ENCODE measurements at places on chromosomes 5 and 9.

GRCh38 chr9:21336457-21336856 lies 1.3 kb upstream of the KLHL9 start:
- DNase-seq: no peak

- no peak for DNase-seq
These were observed 197.5 kb upstream of the DMRT1 start for GRCh38 chr9:643966-644365.

- DNase-seq: no peak
These were observed 145.3 kb upstream of the FST start for GRCh38 chr5:53335115-53335514.

DNA sequence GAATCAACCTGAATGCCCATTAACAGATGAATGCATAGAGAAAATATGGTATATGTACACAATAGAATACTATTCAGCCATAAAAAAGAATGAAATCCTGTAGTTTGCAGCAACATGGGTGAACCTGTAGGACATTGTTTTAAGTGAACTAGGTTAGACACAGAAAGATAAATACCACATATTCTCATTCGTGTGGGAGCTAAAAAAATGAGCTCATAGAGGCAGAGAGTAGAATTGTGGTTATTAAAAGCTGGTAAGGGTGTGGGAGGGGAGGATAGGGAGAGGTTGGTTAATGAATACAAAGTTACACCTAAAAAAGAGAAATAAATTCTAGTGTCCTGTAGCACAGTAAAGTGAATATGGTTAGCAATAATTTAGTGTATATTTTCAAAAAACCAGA lies 23.5 kb downstream of the PTTG1 start:
- no peak for DNase-seq

GRCh38 chr5:146098047-146098446 lies 7.3 kb downstream of the PLAC8L1 start:
- DNase-seq: no peak

- no peak for DNase-seq
These were observed 273.8 kb upstream of the MVB12B start for GRCh38 chr9:126052791-126053190.

GRCh38 chr5:54900984-54901725 lies 84.2 kb downstream of the ESM1 start:
- no peak for DNase-seq

- no peak for DNase-seq
These were observed 154.7 kb downstream of the PCSK5 start for GRCh38 chr9:76045221-76045620.

DNA sequence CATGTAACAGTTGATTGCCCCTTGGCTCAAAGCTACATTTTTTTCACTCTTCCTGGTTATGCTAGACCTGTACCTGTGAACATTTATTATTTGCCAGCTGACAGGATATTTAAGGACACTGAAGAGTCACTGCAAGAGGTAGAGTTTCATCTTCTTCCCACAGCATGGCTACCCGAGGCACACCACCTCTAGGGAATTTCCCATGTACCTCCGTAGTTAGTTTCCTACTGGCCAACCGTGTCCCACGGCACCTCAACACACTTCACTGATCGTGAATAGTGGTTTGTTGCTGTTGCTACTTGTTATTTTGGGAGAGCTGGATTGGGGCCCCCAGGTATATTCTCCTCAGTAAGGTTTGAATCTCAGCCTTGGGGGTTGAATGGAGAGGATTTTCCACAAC lies 648.6 kb downstream of the SEMA5A start:
- no peak for DNase-seq

DNA sequence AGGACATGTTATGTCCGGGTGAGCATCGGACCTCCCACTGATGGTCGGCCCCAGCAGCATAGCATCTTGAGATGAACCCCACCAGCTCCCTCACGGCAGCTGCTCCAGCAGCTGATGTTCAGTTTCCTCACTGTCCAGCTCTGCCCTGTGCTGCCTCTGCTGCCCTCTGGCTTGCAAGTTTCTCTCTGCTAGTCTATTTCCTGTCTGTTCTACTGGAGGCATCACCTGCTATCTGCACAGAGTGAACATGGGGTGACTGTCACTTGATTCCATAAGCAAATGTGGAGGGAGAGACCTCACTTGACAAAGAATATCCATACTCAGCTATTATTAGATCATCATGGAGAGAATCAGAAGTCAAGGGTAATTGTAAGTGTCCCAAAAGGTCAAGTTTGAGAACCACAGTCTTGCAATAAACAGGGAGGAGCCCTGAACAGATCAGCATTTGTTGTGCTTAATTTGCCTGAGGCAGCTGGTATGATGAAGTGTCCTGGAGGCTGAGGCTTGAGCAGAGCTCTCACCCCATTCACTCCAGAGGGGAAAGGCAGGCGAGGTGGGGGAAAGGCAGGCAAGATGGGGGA lies 702.8 kb downstream of the SEMA5A start:
- no peak for DNase-seq

GRCh38 chr9:89442501-89442978 lies 55.4 kb downstream of the SEMA4D start:
- DNase-seq: no peak

DNA sequence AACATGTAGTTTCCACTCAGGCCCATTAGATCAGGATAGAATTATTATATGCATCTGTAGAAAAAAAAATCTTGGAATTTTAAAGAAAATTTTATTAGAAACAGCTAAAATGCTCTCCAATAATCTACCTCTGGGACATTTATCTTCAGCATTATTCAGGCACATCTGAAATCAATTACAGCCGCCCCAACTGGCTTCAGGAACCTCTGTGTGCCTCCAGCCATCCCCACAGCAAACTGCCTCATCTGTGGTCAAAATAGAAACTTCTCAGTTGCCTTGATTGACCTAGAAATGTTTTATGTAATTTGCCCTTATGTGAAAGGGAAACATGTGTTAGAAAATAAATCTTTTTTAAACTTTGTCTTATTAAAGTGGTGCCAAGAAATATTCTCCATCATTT lies 120.1 kb upstream of the LPAR1 start:
- DNase-seq: no peak

GRCh38 chr5:95086927-95087815 lies 197.7 kb downstream of the MCTP1 start:
- no peak for DNase-seq

- no peak for DNase-seq
These were observed 48.4 kb downstream of the EXOSC2 start for GRCh38 chr9:130741831-130742449.

GRCh38 chr9:114806526-114806900 lies 674 bp upstream of the TNFSF15 start:
- DNase-seq: no peak

DNA sequence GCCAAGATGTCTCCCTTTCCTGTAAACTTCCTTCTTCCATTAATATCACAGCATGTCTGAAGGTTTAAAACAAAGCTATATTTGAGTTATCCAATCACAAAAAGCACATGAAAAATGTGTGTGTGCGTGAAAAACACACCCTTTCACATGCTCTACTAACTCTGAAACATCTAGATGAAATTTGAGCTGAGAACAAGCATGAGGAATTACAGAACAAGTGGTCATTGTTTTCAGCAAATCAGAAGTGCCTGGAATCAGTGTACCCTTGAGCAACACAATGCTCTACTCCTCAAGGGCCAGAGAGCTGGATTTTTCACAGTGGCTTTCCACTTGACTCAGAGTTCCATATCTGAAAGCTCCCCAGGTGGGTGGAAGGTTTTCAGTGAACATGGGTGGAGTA lies 255.9 kb downstream of the PSAT1 start:
- no peak for DNase-seq

DNA sequence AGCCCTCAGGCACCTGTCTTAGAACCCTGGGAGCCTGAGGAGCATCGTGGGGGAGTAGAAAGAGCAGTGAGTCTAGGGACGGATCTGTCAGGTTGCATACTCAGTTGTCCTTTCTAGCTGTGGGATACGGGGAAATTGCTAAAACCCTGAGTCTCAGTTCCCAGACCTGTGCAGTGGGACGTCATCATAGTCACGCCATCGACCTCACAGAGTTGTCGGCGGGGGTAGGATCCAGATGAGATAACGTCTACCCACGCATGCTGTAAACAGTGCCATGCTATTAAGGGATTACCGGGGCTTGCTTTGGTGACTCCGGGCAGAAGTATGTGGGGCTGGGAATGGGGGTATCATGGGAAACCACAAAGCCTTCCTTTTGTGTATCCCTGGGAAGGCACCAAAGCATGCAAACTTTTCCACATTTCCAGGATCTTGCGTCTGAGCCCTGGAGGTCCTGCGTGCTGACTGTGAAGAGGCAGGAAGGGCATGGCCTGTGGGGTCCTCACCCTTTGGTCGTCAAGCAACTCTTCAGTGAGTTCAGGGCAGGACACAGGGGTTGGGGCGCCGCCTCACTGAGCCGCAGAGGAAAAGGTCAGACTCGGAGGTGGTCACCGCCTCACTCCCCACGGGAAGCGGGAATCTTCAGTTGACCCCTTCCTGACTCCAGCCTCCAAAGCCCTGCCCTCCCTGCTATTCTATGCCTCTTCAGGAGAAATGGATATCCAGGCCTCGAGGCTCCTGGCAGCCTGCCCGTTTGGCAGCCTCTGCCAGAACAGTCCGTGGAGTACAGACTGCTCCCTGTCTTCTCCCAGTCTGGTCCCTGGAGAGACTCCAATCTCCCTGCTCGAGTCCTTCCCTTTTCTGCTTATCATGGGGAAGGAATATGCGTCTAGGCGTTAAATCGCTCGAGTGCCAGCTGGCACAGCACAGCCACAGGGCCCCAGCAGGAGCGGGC lies 186.8 kb upstream of the KLF9 start:
- no peak for DNase-seq

- DNase-seq: no peak
These were observed 74.7 kb upstream of the ANXA1 start for GRCh38 chr9:73076970-73077369.

- no peak for DNase-seq
These were observed 127.1 kb downstream of the NSG2 start for GRCh38 chr5:174172566-174172965.

DNA sequence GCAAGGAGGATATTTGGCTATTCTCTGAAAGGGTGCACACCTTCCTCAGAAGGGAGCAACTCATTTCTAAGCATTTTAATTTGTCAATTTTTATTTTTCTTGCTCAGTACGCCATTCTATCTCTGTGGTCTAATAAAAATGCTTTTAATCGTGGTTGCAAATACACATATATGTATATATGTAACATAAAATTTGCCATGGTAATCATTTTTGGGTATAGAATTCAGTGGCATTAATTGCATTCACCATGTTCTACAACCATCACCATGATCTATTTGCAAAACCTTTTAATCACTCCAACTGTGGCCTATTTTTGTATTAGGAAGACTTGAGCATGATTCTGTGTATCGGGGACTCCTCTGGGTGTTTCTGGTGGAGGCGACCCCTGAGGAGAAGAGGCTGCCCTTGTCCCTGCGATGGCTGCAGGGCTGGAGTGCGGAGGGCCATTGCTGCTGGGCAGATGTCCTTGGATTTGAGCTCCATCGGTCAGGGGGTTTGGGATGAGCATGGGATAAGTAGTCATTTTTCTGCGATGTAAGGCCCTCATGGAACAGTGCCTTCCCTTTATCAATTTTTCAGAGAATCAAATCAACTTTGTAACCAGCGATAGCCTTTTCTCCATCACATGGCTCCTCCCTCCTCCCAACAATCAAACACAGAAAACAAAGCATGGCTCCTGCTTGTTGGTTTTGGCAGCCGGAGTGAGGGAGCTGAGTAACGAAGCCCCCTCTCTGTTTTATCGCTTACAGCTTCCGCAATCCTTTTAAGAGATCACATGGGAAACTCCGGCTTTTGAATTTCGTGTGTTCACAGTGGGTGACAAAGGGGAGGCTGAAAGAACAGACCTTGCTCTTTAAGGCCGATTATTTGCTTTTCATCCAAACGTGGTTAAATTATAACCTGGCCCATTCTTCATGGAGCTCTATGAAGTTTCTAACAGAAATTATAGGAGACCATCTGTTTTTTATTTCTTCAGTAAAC lies 187.3 kb downstream of the TENT4A start:
- DNase-seq: no peak

Measured in stimulated activated CD8-positive, alpha-beta memory T cell treated with anti-CD3 and anti-CD28 coated beads, Interleukin-7, amount 100 ng/mL, for 1 hour (primary cell).